ENCODE measurements at places on chromosomes 1 and 21.

- DNase-seq, result no peak
Measured at GRCh38 chr1:245128381-245129101, 26.2 kb upstream of the KIF26B start.

GRCh38 chr1:119099775-119100174 is 40.7 kb downstream of the WARS2 start:
- DNase-seq, result no peak

GRCh38 chr1:161228032-161228431 is 2.2 kb downstream of the TOMM40L start:
- no peak for DNase-seq

DNA sequence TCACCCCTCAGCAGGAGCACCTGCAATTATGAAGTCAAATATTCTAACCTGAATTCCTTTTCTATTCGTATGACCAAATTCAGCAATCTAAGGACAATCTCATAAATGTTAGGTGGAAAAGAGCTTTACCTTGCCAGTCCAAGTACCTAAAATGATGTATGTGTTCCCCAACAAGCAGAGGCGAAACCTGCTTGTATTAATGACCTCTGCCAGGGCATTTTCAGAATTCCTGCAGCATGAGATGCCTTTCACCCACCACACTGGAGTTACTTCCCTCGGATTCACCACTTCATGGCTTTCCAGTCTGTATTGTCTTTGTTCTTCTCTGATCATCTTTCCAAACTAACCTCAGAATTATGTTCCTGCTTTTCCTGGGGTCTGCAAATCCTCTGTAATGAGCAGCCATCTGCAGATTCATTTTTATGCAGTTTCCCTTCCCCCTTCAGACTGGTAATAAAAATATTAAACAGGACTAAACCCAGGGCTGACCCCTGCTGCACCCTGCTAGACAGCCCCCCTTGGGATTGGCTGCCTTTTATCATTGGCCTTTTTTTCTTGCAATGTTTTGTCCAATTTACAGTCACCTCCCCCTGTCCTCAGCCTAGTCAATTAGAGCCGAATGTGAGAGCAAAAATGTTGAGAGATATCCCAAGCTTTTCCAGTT is 26.6 kb upstream of the CASQ2 start:
- peak; percentile 22 for DNase-seq

GRCh38 chr1:156498432-156499193 is 2.0 kb downstream of the MEF2D start:
- DNase-seq, result peak; percentile 52

DNA sequence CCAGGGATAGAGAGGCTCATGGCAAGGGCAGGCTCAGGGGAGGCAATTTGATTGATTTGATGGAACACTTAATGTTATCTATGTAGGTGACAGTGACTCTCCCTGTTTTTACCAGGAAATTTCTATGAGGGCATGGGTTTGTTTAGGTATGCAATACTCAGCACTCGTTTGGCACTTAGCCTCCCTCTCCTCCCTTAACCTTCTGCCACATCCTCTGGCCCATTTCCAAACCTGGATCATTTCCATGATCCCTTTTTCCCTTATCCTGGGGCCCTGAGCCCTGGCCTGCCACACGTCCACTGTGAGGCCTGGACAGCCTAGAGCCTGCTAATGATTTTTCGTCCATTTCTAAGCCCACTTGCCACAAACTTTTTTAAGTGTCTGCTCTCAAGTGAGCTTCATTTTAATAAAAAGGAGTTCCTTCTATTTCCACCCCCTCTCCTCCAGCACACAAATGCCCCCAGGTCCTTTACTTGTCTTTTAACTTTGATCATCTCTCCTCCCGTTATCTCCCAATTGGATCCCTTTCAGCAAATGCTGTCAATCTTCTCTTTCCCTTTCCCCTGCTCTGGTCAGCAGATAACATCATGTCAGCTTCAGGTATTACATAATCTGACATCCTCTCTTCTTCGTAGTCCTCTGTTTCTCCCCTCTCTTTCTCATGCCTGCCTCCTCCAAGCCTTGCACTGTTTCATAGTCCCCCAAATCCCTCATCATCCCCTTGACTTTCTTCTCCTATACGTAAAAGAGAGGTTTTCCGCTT is 37.8 kb upstream of the GADD45A start:
- peak; percentile 48 for DNase-seq

DNA sequence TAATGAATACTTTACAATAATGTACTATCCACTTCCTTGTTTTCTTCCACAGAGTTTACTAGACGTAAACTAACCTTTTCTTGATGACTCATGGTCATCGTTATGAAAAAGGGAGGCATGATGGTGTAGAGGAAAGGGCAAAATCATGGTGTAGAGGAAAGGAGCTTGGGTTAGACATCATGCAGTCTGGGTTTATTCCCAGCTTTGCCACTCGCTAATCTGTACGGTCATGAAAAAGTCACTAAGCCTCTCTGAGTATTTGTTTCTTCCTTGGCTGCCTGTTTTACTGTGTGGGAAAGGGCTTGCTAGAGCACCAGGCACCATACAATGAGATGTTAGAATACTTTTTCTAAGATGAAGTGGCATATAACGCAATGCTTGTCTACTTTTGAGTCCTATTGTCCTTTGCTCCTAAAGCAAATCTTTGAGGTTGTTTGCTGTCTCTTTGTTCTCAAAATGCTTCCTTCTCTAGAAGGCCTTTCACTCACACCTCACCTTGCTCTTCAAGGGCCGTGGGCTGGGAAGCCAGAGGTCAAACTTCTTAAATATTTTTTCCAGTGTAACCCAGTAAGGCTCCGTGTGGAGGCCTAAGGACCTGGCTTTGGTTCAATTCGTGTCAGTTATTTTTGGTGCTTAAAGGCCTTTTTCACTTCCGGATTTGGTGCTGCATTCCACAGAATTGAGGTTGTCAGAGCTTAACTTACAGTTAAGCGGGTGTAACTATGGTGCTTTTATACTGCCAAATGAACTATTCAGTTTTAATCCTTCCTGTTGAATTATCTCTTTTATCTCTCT is 9.9 kb upstream of the ETV3 start:
- DNase-seq, result peak; percentile 24

DNA sequence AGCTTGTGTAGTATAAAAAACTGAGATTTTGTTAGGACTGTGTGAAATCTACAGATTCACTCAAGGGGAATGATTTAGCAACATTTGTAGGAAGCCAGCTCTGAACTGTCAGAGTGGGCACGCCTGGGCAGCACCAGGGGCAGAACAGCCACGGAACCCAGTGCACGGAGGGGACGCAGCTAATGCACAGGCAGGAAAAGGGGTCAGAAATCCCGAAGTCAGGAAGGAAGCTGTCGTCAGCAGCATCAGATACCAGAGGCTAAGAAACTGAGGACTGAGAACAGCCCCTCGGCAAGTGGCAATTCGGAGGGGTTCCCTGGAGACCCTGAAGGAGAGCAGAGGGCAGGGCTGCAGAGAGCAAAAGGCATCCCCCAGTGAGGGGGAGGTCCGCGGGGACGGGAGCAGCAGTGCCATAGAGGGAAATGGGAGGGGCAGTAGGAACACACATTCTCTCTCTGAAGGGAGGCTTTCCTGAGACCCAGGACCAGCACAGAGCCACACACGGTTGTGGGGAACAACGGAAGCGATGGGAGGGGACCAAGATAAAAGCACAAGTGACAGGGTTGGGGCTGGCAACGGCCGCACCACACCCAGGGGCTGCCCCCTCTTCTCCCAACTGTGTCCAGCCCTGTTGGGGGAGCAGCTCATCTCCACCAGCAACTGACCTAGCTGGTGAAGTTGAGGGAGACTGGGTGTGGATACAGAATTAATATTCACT is 12.7 kb downstream of the UBE2J2 start:
- no peak for DNase-seq

- DNase-seq, result no peak
Measured at GRCh38 chr1:228149406-228150119, at the start of gene GJC2. Gene GJC2, plus strand, starts transcription at chr1:228149930. Its CDS starts 7,829 bp downstream, at chr1:228157759.

DNA sequence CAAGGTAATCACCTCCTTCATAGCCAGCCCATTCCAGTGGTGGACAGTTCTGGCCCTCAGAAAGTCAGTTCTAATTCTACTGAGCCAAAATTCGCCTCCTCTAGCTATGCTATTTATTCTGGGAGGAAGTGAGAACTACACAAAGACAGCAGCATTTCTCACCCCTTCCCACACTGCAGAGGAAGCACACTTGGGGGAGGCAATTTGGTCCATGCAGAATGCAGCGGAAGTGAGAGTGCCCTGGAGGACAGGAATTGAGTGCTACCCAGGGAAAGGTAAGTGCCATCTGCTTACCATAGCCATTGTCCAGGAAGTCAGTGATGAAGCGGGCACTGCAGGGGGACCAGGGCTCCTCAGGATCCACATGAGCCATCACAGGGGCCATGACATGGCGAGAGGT is 3.7 kb downstream of the ADAMTS4 start:
- no peak for DNase-seq

DNA sequence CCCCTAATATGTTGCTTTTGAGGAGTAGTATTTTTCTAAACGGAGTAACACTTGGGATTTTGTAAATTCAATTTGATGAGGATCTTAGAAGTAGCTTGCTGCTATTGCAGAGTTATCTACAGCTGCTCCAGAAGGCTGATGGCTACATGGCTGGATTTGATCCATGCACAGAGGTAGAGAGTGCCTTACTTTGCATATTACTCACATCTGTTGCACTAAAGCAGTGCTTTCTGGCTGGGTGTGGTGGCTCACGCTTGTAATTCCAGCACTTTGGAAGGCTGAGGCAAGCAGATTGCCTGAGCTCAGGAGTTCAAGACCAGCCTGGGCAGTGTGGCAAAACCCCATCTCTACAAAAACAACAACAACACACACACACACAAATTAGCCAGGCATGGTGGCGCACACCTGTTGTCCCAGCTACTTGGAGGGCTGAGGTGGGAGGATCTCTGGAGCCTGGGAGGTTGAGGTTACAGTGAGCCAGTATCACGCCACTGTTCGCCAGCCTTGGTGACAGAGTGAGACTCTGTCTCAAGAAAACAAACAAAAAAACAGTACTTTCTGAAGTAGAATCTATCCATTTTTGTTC is 24.6 kb downstream of the RALGPS2 start:
- no peak for DNase-seq

DNA sequence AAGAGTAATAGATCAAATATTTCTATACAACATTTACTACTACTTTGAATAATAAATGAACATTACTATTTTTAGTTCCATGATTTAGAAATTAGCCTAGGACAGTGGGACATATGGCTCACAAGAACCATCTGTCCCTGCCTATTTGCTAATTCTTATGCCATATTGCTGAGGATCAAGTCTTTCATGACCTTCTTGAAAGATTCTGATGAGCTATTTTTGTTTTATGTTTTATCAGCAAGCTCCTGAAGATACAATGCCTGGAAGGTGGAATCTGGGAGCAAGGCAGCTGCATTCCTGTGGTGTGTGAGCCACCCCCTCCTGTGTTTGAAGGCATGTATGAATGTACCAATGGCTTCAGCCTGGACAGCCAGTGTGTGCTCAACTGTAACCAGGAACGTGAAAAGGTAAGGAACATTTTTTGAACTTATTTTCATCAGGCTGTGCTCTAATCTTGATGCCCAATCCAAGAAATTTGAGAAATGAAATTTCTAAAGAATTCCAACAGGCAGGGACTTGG is 326.7 kb downstream of the PAPPA2 start:
- no peak for DNase-seq

DNA sequence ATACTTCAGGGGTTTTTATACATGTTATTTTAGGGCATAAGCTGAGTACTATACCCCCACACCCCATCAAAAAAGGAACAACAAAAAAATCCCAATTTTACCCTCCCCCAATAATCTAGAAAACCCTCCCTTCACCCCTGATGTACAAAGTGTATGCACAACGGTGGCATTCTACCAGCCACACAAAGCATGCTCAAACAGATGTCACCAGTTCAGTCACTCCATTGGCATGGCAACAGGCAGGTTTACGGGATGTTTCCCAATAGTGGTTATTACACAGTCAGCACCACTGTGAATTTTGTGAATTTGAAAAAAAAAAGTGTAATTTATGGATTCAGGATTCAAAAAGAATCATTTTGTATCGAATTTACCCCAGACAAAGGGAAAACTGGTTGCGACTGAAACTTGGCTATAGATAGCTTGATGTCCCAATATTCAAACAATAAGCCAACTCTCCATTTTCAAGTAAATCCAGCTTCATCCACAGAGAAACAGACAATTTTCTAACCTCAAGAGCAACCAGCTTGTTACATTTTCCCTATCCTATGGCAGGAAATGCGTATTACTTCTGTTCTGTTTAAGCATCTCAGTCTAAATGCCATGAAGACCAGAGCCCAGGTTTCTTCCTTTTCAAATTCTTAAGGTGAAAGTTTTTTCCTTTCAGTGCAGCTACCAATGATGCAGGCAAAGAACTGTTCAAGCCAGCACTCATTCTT is 34.0 kb upstream of the SLC45A3 start:
- peak; percentile 41 for DNase-seq

DNA sequence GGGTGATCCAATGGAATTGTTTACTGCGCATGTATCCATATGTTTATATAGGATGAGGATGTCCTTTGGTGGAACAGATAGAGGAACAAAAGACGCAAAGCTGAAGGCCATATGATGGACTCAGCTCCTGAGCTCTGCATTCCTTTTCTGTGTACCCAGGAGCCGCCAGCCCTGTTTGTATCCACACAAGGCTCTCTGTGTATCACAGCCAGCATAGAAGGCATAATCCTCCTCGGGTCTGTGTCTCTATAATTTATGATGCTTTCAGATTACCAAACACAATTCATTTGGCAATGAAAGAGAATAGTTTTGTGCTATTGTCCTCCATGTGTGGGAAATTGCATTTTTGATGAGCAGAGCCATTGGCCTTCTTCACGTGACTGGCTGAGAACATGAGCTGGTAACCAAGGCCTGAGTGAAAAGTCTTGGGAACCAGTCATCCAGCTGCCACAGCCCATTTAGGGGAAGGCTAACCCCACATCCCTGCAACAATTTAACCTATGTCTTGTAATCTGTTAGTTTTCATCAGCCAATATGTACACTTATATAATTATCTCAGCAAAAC is 119.2 kb downstream of the PBX1 start:
- peak; percentile 59 for DNase-seq

GRCh38 chr1:21342961-21343838 is 52.9 kb upstream of the ECE1 start:
- DNase-seq, result no peak

DNA sequence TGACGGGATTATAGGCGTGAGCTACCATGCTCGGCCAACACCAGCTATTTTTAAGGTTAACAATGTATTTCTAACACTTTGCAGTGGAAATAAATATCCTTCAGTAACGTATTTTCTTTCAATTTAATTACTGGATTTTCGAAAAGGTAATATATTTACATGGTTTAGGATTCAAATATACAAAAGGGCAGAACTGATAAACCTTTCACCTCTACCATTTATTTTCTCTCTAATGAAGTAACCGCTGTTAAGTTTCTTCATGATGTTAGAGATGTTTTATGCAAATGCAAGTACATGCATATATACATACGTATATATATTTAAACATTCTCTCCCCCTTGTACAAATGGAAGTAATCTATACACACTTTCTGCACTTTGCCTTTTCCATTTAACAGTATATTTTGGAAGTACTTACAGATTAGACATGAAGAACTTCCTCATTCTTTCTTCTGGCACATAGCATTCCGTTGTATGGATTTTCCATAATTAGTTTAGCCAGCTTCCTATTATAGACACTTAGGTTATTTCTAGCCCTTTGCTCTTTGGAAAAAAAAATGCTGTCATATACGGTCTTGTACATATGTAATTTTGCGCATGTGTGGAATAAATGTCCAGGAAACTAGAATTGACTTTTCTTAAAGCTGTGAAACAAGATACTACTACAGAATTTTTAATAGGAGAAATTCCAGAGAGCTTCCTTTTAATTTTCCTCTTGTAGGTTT is 14.9 kb upstream of the HJV start:
- DNase-seq, result no peak
